ACHN (cell line): ENCODE measurements at places on chromosomes 13 and 19.
A peak's percentile ranks its signal among the peaks of the same experiment; 100 is the strongest.

- DNase-seq = no peak
Observed at GRCh38 chr19:13079542-13079986, 23.1 kb downstream of the LYL1 start.

DNA sequence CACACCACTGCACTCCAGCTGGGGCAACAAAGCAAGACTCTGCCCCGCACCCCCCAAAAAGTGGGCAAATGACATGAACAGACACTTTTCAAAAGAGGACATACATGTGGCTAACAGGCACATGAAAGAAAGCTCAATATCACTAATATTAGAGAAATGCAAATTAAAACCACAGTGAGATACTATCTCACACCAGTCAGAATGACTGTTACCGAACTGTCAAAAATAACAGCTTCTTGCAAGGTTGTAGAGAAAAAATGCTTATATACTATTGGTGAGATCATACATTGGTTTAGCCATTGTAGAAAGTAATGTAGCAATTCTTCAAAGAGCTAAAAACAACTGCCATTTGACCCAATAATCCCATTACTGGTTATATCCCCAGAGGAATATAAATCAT, 99.5 kb upstream of the SPATA13 start:
- no peak for DNase-seq

DNA sequence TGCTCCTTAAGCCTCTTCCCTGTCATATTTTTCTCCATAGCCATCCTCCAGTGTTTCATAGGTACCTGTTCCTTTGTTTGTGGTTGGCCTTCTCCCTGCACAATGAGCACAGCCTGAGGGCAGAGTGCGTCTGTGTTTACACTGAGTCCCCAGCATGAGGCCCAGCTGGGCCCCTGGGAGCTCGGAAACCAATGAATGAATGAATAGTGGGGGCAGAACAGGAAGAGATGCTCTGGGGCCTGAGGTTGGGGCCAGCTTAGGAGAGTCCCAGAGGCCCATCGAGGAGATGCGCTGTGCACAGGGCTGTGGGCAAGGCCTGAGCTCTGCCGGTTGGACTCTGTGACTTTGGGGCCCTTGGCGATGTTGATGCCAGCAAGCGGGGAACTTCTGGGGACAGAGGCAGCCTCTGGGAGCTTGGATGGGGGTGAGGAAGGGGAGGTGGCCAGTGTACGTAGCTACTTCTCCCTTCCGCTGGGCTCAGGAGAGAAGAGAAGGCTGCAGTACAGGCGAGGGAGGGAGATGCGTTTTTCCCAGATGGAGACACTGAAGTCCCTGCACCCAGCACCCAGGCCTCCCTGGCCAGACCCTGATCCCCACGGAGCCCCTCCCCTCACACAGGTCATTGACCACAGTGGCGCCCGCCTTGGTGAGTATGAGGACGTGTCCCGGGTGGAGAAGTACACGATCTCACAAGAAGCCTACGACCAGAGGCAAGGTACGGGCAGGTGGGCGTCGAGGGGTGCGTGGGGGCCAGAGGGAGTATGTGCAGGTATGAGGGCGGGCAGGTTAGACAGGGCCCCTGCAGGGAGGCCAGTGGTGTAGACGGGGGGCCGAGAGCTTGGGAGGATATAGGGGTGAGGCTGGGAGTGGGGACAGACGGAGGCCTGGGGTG, 5.1 kb downstream of the TBCB start:
- no peak for DNase-seq

DNA sequence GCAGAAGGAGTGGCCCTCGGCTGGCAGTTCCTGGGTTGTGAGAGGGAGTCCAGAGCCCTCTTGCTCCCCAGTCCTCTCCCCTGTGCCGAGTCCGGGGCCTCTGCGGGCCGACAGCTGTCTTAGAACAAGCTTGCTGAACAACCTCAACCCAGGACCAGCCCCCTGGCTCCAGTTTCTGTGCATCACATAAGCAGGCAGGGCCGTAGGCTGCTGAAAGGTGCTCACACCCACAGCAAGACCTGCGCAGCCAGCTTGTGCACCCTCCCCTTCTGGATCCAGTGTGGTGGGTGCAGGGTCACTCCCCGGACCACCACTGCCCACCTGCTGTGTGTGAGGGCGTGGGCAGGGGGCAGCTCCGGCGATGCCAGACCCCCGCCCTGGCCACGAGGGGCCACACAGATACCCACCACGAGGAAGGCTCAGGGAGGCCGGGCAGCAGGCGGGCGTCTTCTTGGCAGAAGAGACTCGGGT, 25.2 kb upstream of the F7 start:
- no peak for DNase-seq

DNA sequence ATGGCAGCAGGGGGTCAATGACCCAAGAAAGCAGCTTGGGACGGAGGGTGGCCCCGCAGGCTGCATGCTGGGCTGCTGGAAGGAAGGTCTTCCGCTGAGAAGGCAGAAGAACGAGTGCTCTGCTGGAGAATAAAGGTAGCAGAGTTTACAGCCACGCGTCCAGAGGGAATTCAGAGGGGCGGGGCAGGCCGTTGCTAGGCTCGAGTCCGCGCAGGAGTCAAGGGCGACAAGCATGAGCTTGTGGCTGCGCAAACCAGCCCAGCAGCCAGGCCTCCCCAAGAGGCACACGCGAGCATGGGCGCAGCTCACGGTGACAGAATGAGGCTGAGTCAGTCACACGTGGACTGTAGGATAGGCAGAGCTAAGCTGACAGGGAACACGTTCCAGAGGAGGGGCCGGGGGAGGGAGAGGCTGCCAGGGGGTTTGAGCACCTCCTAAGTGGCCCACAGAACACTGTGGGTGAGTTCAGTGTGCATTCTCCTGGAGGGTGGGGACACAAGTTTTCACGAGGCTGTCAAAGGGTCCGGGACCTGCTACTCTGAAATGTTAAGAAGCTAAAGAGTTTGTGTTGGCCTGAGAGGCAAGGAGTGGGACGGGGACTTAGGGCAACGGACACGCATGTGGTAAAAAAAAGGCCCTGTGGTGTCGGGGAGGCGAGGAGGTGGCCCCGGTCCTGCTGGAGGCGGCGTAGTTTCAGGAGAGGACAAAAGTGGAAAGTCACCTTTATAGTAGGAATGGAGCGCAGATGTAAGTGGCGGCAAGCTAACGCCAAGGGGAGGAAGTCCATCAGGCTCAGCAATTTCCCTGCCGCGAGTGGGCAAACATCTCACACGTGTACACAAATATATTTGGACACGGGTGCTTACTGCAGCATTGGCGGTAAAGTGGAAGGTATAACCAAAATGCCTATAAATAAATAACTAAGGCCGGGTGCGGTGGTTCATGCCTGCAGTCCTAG, 17.7 kb downstream of the RFX2 start:
- peak; percentile 83 for DNase-seq

- no peak for DNase-seq
Observed at GRCh38 chr19:3055741-3056416, 6.4 kb downstream of the TLE5 start.

DNA sequence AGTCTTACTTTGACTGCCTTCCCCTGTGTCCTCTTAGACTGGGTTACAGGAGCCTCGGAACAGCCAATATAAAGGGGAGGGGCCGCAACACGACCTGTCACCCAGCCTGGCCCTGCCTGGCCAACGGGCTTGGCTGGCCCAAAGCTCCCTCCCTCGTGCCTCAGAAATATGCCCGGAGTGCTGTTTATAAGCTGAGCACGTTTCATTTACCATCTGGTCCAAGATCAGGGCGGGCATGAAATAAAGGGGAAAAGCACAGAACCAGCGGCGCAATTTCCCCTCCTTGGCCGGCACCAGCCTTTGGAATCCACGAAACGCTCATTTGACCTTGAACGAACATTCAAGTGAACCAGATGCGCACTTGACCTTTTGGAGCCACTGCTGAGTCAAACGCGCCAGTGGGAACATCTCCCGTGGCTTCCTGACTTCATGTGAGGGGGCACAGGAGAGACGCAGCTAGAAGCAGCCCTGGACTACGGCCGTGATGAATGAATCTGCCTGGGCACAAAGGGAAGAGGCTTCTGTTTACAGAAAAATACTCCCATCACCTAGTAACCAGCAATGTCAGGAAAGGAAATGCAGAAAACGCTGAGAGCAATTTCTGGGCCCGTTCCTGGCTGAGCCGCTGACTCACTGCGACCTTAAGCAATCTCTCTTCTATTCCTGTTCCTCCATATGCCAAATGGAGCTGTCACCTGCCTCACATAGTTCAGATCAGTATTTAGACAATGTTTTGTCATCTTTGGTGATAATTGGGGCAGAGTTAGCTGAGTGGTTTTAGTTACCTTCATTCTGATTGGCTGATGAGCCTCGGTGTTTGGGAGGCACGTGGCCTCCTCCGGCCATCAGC, 53.3 kb downstream of the RFX2 start:
- peak; percentile 78 for DNase-seq

- no peak for DNase-seq
Observed at GRCh38 chr13:53747825-53748224, 719.2 kb downstream of the OLFM4 start.

DNA sequence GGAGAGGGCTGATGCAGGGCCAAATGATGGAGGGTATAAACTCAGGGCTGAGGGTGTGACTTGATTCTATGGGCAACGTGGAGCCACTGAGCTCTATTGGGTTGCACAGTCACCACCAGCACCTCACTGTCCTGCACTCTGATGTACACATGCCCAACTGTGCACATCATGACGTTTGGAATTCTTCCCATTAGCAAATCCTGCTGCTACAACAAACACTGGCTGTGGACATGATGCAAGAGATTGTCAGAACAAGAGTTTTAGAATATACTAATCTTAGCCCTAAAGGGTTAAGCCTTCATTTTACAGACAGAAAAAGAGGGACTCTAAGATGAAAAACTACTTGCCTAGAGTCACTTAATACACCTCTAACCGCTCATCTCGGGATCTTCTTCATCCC, 2.4 kb upstream of the TTYH1 start:
- DNase-seq = no peak

- DNase-seq = no peak
Observed at GRCh38 chr19:54433697-54434096, 15.3 kb upstream of the LENG8 start.

DNA sequence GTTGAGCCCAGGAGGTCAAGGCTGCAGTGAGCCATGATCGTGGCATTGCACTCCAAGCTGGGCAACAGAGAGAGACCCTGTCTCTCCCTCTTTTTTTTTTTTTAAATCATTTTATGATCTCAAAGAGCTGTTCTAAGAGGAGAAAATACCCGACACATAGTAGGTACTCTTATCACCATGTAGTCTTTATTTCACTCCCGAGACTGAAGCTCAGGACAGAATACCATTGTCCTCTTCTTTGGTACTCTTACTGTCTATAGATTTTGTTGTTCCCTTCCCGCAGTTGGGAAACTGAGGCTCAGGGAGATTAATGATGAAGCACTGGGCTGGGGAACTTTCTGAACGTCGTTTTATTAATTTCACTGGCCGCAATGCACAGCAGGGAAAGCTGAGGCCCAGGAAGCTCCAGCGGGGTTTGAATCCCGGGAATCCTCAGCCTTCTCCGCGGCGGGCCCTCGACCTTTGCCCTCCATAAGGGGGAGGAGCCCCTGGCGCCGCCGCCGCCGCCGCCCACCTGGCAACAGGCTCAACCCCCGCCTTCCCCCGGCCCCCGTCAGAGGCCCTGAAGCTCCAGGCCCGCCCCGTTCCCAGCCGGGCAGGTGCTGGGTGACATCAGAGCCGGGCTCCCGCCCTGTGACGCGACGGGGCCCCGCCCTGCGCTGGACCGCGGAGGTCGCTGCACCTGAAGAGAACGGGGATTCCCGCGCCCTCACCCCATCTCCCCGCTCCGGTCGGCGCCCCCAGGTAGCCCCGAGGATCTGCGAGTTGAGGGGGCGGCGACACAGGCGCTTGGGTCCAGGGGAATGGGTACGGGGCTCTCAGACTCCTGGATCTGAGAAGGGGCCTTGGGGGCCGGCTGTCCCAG, 1.6 kb downstream of the MYH14 start:
- no peak for DNase-seq

DNA sequence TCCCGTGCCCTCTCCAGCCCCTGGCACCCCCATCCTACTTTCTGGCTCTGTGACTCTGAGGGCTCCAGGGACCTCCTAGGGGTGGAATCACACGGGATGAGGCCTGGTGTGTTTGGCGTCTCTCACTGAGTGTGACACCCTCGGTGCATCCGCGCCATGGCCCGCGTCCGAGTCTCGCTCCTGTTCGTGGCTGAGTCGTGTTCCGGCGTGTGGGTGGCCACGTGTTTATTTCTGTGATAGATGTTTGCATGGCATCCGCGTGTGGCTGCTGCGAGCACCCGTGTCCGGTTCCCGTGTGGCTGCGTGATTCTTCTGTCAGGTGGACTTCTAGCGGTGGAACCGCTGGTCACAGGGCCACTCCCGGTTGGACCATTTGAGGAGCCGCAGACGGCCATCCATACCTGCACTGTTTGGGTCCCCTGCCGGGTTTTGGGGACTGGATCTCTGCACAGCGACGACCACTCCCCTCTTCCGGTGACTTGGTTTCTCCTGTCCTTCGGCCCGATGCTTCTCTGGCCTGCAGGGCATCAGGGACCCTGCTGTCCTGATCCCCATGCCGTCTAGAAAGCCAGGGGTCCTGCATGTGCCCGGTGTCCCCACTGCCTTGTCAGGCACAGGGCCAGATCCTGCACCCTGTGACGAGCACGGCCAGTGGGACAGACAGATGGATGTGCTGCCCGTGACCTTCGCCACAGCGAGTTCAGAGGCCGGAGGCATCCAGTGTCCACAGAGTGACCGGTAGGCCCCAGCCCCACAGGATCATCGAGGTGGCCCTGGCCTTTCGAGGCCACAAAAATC, 8.5 kb downstream of the CSNK1G2 start:
- DNase-seq = no peak

- DNase-seq = no peak
Observed at GRCh38 chr19:15508035-15508710, at the start of gene CYP4F22. CYP4F22 (plus strand) TSS chr19:15508525; CDS start chr19:15525337, 16,812 bp downstream.

- DNase-seq = no peak
Observed at GRCh38 chr19:57687363-57688010, 5.7 kb downstream of the ZNF551 start.

DNA sequence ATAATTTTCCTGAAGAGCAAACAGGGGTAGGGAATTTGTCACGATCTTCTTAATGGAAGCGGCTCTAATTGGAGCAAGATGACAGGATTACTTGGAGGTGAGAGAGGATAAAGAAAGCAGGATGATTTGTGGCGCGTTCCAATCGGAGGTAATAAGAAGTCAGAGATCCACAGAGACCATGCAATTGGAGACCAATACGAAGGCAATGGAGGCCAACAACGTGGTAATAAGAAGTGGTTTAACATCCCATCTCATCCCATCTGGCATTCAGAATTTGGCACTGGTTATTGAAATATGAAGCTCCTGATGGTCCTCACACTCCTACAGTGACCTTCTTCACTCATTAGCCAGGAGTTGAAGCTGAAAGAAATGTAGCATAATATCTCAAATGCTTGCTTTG, 130.6 kb downstream of the DLEU7 start:
- no peak for DNase-seq

GRCh38 chr13:28820099-28821051, at the start of gene MTUS2:
MTUS2 (plus strand) TSS chr13:28820339.
- no peak for DNase-seq

- peak; percentile 45 for DNase-seq
Observed at GRCh38 chr19:50663482-50663790, 14.2 kb downstream of the C19orf81 start.

GRCh38 chr13:36920616-36921185, 663 bp upstream of the SMAD9 start:
- no peak for DNase-seq

- peak; percentile 51 for DNase-seq
Observed at GRCh38 chr19:45177817-45178261, at the start of gene TRAPPC6A. TRAPPC6A (minus strand) TSS chr19:45178237; CDS start chr19:45178218, 19 bp downstream.

GRCh38 chr19:23509686-23510450, 114.6 kb upstream of the ZNF91 start:
- no peak for DNase-seq
